Activated CD8-positive, alpha-beta memory T cell treated with anti-CD3 and anti-CD28 coated beads for 1 hour (primary cell): ENCODE measurements at places on chromosomes 3 and 15.

DNA sequence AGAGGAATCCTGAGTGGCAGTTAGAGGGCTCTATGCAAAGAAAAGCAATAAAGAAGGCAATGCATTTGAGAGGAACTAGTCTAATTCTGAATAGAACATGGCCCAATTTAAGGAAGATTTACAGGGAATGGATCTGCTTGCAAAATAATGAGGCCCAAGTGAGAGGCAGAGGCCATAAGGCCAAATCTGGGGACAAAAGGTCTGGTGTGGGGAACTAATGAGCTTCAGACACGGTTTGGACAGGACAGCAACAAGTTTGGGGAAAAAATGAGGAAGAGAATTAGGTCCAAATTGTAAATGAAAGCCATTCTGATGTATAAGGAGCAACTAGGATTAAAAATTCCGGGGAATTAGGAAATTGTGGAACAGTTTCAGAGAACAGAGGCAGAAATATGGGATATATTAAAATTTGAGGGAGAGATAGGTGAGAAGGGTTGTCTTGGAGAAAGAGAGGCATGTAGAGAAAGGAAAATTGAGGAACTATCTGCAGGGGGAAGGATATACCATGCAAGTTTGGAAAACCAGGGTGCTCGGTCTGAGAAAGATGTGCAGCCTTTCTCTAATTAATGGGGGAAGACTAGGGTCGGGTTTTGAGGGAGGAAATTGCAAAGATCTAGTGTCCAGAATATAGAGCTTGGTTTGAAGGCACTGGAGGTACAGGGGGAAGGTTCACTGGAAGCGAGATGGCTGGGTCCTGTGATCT lies 73.8 kb downstream of the RBPMS2 start:
- DNase-seq = no peak

DNA sequence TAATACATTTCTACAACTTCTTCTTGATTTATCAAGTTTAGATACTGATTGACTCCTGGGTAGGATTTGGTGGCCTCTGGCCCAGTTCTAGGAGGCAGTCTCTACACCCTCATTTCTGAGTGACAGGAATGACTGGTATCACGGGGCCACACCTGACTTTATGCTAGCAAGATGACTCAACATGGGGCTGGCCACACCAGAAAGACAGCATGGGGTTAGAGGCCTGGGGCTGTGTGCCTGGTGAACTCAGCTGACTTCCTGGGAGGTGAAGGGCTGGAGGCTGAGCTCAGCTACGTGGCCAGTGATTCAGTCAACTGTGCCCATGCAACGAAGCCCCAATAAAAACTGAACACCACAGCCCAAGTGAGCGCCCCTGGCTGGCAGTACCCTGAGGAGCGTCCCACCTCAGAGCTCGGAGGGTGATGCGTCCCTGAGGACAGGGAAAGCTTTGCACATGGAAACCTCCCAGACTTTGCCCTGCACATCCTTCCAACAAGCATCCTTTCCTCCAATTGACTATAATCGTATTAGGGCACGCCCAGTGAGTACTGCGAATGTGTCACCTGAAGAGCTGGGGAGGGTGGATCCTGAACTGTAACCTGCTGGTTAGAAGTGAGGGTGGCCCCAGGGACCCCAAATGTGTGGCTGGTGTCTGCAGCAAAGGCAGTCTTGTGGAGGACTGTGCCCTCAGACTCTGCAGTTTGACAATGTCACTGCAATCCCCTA lies 57.2 kb downstream of the NIPA2 start:
- DNase-seq = no peak

DNA sequence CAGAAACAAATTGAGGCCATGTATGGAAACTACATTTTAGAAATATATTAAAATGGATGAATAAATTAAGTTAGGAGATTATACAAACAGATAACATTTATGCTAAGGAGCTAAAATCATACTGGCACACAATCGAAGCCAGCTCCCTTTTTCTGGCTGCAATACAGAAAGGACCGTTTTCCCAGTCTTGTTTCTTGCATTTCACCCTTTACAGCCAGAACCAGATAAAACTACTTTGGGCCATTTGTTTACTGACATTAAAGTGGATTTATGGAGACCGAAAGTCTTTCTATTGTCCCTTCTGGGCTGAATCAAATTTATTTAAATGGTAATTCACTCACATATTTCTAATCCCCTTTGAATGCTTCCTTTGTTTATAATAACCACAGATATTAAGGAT lies 50.1 kb upstream of the CNTN3 start:
- no peak for DNase-seq

DNA sequence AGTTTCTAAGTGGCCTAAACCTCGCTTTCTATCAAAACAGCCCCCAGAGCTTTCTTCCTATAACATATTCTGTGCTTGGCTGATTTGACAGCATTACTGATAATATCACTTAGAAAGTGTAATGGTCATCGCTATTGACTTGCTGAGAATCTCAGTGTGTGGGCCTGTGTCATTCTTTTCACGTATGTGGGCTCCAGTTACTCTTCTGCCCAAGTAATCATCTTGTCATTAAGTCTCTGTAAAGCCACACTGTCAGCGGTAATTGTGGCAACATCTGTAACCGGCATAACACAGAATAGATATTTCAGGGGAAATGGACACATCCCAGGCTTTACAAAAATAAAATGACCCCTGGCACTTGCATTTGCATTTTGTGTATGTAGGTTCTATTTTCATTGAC lies 313.6 kb upstream of the LMCD1 start:
- no peak for DNase-seq

- DNase-seq = no peak
These were observed 758.6 kb upstream of the CFAP20DC start for GRCh38 chr3:59808446-59808845.

GRCh38 chr3:32128936-32129335 lies 22.5 kb downstream of the GPD1L start:
- DNase-seq = no peak

DNA sequence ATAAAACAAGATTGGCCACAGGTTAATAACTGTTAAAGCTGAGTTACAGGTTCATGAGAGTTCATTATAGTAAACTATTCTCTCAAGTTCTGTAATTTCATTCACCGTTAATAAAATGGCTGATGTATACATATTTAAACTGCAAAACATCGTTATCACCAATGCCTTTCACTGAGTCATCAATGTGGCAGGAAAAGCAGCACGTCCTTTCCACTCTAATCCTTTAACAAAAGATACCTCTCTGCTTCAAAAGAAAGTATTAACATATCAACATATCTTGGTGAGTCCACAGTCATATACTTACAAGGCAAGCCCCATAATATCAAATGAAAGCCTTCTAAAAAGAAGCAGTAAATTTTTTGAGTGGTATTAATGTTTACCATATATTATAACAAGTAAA lies 54.5 kb downstream of the UACA start:
- no peak for DNase-seq

- DNase-seq = no peak
These were observed 419 bp downstream of the HYKK start for GRCh38 chr15:78507831-78508160.

DNA sequence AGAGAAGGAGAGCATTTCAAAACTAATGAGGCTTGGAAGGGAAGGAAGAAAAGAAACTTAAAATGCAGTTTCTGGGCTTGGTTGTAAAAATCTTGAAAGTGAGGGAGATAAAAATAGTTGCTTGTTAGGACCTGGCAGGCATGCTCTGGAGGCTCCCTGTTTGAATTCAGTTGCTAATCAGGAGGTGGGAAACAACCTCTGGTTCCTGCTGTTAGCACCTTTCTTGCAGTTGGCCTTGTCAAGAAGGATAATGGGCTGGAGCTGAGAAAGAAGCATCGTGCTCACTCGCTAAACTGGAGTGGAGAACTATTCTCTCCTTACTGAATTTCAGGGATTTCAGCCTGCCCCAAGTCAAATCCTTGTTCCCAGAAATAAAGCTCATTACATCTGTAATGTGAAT lies 23.4 kb downstream of the SNAPC5 start:
- no peak for DNase-seq

- no peak for DNase-seq
These were observed 38.8 kb downstream of the TM2D3 start for GRCh38 chr15:101613130-101614000.

DNA sequence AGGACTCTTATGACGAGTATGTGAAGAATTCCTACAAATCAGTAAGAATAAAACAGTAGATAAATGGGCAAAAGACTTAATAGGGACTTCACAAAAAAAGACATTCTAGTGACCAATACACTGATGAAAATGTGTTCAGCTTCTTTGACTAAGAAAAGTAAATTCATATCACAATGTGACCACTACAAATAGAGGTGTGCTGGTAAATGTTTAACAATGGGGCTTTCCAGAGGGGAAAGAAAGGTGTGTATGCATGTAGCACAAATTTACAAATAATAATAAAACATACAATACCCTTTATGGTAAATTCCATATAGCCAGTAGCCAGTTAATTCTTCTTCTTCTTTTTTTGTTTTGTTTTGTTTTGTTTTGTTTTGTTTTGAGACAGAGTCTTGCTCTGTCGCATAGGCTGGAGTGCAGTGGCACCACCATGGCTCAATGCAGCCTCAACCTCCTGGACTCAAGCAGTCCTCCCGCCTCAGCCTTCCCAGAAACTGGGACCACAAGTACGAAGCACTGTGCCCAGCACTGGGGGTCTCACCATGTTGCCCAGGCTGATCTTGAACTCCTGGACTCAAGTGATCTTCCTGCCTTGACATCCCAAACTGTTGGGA lies 17.5 kb upstream of the NMD3 start:
- no peak for DNase-seq

DNA sequence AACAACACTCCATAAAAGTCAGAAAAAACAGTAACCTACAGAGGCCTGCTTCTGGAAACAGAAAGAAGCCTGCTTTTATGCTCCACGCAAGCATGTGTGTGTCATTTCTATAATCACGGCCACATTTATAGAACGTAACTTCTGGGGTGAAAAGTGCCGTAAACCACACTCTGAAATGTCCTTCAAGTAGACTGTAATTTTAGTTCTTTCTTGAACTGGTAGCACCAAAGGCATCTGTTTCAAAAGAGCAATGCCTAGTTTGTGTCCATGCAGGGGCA lies 19.5 kb upstream of the CMTM7 start:
- DNase-seq = no peak

GRCh38 chr3:186693843-186694242 lies 23.3 kb upstream of the KNG1 start:
- DNase-seq = no peak

- no peak for DNase-seq
These were observed 108.5 kb downstream of the CYP19A1 start for GRCh38 chr15:51229907-51230330.

DNA sequence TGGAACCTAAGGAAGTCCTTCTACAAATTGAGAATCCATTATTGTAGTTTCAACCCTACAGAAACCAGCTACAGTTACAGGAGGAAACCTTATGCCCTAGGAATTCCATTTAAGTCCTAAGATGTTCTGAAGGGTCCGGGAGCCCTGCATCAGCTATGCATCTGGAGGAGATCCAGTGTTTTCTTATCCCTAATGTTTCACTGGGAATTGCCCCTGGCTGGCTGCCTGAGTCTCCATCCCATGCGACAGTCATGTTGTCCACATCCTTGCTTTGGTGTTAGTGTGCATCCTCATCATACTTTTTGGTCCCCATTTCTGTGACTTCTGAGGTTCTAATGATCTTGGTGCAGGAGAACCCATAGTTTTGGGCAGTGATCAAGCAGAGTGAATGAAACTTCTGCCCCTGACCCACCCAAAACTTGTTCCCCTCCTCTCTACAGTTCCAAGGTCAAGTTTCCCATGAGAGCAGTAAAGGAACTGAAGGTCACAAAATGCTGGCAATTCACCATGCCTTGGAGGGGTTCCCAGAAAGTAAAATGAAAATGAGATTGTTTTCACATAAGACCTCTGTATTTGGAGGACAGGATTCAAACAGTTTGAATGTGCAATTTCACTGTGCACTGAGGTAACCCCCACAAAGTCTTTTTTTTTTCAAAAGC lies 121.9 kb upstream of the PHLDB2 start:
- DNase-seq = no peak
